Fibroblast of skin of left quadriceps (primary cell): ENCODE measurements at places on chromosomes 4 and X.

- no peak for DNase-seq
Observed at GRCh38 chrX:68795741-68796140, 33.1 kb upstream of the EFNB1 start.

- DNase-seq = peak; percentile 3
Observed at GRCh38 chr4:102525097-102525496, 23.9 kb downstream of the NFKB1 start.

- no peak for DNase-seq
Observed at GRCh38 chr4:189504220-189504619, 436.5 kb upstream of the FRG1 start.

DNA sequence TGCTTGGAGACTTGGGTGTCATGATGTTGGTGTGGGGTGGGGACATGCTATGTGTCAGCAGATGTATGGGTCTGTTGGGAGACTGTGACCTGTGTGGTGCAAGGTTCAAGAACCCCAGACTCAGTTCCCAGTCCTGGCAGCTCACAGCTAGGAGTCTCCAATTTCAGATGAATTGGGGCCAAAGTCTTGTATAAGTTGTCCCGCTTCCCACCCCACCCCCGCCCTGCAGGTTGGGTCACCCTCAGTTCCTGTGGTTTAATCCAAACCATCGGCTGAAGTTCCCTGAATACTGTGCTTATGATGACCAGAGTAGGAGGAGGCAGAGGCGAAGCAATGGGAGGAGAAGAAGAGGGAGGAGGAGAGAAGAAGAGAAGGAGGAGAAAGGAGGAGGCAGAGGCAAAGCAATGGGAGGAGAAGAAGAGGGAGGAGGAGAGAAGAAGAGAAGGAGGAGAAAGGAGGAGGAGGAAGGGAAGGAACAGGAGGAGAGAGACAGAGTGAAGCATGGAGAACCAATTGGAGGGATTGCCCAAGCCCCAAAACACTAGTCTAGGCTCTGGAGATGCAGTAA lies 112.6 kb downstream of the EFNB1 start:
- DNase-seq = no peak

- no peak for DNase-seq
Observed at GRCh38 chrX:68947882-68948605, 119.2 kb downstream of the EFNB1 start.

DNA sequence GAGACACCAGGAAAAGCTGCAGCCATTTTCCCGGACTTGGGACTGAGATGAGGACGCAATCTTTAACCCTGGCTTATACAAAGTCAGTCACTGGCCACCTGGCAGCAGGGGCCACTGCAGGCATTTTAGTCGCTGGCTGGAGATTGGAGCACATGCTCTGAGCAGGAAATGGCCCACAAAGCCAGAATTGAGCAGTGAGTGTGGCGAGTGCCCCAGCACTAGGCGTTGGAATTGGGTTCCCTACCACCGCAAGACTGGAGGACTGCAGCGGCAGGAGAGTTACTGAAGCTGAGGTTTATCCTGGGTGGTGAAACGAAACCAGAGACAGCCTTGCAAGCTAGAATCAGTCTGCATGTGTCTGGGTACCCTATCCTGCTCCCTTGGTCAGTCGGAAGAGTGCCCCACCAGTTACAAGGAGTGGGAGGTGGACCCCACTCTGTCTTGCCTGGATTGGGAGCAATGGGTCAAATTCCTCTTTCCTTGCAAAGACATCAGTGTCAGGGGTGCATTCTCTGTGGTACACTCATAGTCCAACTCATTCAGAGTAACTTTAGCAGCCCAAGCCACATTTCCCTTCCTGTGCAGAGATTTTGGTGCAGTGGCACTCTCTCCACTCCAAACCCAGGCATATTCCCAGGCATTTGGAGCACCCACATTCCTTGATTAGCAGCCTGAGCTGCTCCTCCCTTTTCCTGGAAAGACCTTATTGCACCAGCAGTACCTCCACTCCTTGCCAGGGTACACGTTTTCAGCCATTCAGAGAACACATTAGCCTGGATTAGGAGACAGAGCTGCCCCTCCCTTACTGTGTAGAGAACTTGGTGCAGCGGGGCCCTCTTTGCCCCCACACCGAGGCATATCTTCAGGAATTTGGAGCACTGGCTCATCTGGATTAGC lies 36.7 kb upstream of the PLK4 start:
- no peak for DNase-seq

GRCh38 chrX:56728752-56729151 lies 291 bp upstream of the NBDY start:
- no peak for DNase-seq

GRCh38 chrX:135112096-135112729 lies 8.1 kb downstream of the ETDB start:
- DNase-seq = no peak

- no peak for DNase-seq
Observed at GRCh38 chr4:125101719-125102118, 213.0 kb upstream of the FAT4 start.

DNA sequence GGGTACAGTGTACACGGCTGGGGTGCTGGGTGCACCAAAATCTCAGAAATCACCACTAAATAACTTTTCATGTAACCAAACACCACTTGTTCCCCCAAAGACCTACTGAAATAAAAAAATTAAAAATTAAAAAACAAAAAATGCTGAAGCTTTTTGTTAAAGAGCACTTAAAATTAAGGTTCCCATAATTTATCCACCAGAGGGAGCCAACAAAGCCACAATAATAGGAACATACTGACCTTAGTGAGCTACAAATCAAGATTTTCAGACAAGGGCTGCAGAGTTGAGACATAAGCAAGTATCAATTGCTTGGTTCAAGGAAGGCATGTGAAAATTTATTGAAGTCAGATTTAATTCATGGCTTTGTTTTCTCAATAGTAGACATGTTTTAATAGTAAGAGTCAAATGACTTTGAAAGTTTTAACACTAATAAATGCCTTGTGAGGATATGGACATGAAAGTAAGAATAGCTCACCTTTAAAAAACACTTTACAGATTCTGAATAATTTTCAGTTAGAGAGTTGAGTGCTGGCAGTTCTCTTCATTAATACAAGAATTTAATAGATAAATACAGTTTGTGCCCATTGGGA lies 43.0 kb upstream of the SCOC start:
- DNase-seq = no peak

DNA sequence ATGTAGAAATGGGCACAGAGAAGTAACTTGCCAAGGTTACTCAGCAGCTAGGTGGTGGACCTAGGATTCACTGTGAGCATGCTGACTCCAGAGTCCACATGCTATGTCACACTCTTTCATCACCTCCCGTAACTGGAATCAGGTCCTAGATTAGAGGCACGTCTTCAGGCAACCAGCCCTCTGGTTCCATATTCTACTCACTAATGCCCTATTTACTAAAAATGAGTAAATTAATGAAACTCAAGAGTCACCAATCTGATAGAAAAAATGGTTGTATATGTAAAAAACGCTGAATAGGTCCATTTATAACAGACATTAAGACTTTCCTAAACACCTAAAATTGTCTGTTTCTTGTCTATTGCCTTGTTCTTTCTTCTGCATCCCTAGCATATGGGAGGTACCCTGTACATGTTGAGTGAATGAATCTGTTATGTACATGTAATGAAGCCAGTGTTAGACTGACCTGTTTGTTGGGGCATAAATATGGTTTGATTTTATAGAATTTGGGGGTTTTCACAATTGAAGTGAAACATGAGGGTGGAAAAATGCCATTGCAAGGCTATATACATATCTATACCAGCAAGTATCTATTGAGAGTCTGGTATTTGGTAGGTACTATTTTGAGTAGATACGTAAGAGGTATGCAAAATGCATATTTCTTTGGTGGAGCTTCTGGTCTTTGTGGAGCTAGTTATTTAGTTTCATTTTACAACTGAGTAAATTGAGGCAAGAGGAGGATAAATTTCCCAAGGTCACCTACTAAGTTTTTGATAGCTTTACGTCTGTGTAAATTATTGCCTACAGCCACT lies 7.5 kb upstream of the RUFY3 start:
- no peak for DNase-seq

DNA sequence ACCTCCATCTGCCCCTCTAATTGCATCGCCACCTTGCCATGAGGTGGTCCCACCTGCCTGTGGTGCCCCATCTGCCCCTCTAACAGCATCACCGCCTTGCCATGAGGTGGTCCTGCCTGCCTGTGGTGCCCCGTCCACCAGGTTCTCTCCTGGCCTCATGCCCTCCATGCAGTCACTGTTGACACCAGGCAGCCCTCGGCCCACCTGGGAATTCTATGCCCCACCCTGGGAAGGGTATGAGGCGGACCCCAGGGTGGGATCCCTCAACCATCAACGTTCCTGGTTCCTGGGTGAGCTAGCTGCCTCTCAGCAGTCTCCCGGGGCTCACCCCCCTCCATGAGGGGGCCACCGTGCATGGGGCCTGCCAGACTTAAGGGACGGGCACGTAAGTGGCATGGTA lies 38.9 kb downstream of the ACOX3 start:
- no peak for DNase-seq

GRCh38 chr4:1684506-1685234 lies 557 bp upstream of the FAM53A start:
- DNase-seq = no peak

DNA sequence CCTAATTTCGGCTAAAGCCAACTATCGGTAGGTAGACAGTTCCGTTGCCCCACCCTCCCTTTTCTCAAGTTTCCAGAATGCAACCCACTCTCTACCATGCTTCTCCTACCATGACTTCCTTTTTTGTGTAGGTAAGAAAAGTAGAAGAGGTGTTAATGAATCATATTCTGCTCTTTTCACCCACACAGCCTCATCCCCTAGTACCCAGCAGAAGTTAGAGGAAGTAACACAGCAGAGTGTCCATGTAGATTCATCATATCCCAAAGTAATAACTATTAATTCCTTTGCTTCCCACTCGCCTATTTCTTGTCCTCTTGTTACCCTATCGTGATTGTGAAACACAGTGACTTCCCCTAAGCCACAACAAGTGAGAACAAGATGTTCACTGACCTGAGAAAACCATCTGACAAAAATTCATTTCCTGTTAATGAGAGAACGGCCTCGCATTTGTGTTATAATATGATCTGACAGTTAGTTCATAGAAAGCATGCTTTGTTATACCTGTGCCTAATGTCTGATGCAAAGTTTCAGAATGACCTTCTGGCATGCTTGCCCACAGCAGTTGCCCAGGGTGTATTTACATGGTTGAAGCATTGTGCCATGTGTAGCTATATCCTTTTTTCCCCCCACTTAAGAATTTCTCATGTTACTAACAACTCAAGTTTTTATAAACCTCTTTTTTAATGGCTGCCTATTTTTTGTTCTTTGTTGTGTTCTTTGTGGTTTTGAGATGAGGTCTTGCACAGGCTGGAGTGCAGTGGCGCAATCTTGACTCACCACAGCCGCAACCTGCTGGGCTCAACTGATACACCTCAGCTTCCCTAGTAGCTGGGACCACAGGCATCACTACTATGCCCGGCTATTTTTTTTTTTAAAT lies 185.6 kb downstream of the RAP1GDS1 start:
- no peak for DNase-seq
